Inflammatory macrophage (primary cell): ENCODE measurements at places on chromosomes 16 and 17.

DNA sequence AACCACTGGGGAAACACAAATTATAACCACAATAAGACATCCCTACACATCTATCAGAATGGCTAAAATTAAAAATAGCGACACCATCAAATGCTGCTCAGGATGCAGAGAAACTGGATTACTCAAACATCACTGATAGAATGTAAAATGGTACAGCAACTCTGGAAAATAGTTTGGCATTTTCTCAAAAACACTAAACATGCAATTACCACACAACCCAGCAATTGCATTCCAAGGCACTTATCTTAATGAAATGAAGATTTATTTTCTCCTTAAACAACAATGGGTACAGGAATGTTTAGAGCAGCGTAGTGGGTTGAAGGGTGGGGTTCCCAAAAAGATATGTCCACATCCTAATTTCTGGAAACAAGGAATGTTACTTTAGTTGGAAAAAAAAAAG lies 309.0 kb upstream of the PMFBP1 start:
- DNase-seq: no peak

GRCh38 chr16:25838724-25839186 lies 147.0 kb downstream of the HS3ST4 start:
- peak; percentile 43 for DNase-seq

GRCh38 chr17:64133546-64134215 lies 3.7 kb upstream of the ERN1 start:
- peak; percentile 66 for DNase-seq

DNA sequence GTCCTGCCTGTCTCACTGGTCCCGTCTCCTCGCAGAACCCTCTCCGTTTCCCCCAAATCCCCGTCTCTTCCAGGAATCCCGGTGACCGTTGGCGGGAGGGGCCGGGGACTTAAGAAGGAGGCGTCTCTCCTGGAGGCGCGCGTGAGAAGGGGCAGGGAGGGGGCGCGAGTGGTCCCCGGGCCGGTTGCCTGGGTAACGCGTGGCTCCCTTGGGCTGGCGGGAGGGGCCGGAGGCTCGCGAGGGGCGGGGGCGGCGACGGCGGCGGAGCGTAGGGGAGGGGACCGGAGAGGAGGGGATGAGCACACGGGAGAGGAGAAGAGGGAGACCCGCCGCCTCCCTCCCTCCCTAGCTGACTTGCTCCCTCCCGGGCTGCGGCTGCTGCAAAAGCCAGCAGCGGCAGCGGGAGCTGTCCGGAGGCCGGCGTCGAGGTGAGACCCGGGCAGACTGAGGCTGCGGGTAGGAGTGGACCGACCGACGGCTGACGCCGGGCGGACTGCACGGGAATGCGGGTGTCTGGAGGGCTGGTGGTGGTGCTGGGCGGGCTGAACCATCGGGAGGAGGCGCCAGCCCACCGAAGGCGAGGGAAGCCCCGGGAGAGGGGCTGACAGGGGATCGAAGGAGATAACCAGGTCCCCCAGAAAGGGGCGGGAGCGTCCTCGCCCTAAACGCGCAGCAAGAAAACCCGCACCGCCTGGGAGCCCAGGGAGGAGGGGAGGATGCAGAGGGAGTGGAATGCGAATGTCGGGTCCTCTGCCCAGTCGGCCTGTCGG lies at the start of gene PRRT2:
PRRT2 (plus strand) TSS at position 298 of the 770 bp plus-strand sequence. CDS start 862 bp downstream, outside the sequence.
- peak; percentile 30 for DNase-seq

GRCh38 chr16:70770626-70771552 lies 30.1 kb downstream of the VAC14 start:
- DNase-seq: peak; percentile 14

DNA sequence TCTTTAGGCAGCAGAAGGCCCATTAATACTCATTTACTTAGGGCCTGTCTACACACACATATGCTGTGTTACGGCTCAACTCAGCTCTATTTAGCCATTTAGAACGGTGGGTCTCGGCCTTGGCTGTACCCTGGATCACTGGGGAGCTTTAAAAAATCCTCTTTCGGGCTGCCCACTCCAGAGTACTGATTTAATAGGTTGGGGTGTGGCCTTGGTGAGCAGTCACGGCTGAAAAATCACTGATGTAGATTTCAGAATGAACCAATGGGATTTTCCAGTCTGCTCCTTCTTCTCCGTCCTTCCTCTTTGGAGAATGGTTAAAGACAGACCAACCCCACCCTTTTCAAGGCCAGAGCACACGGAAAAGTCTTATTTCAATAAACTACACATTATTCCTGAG lies 223.5 kb downstream of the CCDC182 start:
- DNase-seq: no peak

DNA sequence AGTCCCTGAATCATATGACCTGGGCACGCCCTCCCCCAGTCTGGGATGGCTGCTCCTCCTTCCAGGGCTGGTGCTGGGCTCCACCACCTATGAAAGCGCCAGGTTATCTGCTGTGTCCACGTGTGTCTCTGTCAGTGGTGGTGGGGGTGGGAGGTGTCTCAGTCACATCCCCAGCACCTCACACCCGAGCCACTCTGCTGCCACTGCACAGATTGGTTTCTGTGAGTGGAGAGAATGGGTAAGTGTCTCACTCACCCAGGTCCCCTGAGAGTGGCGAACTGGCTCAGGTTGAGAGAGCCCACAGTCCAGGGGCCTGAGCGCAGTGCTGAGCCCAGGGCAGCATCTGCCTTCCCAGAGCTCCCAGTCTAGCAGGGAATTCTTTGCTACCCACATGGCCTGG lies 79.0 kb downstream of the PLD6 start:
- DNase-seq: no peak

- no peak for DNase-seq
These were observed 6.2 kb downstream of the PHOSPHO1 start for GRCh38 chr17:49224198-49224996.

GRCh38 chr16:87160234-87160636 lies 157.0 kb downstream of the C16orf95 start:
- no peak for DNase-seq

DNA sequence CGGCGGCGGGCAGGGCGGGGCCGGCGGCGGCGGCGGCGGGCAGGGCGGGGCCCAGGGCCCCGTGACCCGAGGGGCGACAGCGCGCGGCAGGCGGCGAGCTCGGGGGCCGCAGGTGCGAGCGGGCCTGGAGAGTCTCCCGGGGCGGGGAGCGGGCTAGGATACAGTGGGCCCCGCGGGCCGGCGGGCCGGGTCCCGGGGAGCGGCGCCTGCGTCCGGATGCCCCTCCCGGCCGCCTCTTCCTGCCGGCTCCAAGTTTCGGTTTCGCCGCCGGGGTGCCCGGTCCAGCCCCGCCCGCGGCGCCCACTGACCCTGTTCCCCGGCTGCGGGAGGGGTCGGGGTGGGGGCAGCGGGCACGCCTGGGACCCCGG lies at the start of gene RNF213:
RNF213 (plus strand) TSS at position 62 of the 368 bp plus-strand sequence. CDS start 2,830 bp downstream, outside the sequence.
- DNase-seq: peak; percentile 30

DNA sequence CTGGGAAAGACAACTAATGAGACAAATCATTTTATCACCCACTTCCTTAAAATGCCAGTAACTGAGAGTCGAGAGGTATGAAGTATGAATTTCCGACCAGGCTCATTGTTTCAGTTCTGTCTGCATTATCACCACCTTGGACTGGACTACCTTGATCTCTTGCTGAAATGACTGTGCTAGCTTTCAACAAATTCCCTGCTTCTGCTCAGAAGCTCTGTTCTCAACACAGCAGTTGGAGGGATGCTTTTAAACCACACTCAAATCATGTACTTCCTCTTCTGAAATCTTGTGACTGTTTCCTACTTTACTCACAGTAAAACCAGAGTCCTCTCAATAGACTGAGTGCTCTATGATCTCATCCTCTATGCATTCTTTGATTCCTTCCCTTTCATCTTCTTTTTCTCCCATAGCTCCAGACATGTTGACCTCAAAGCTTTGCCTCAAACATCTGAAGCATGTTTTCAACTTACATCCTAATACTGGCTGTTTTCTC lies 195.8 kb downstream of the KCNJ2 start:
- peak; percentile 63 for DNase-seq

DNA sequence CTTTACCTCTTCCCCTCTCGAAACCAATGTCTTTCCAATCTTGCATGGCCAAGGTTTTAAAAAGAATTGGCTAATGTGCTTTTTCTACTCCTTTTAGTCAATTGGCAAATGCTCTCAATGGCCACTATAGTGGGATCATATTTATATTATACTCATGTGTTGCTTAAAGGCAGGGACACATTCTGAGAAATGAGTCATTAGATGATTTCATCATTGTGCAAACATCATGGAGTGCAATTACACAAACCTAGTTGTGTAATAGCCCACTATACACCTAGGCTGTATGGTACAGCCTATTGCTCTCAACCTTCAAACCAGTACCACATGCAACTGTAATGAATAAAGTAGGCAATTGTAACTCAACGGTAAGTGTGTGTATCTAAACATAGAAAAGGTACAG lies 180.9 kb downstream of the HS3ST3A1 start:
- peak; percentile 25 for DNase-seq

GRCh38 chr17:38442548-38442947 lies 14.3 kb downstream of the ARHGAP23 start:
- DNase-seq: no peak

- DNase-seq: no peak
These were observed 721 bp upstream of the PCGF2 start for GRCh38 chr17:38748892-38749222.

DNA sequence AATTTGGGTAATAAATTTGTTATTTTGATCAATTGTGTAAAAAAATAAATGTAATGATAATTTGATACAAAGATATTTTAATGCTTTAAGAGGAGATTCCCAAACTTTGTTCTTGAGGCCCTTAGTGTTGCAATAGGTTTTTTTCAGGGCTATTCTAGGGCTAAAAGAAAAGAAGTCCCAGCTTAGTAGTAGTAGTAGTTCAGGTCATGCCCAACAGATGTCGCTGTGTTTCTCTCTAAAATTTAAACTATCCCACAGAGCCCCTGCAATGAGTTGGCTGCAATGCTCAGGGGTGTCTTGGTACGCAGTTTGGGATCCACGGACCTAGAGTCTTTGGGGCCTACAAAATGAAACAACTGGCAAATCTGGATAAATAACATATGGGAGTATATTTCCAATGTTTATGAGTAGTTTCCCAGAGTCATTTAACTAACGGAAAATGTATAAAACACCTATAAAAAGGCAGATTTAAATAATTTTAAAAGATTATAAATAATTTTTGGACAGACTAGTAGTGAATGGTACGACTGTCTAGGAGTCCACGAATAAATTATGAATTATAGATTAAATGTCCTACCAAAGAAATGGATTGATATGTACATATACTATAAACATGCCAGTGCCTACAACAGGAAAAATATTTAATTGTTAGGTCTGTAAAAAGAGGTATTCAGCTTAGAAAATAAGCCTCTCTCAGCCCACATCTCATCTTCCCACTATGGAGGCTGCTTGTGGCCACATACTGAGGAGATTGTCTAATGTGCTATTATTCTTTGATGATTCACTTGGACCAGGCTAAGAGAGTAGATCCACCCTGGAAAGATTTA lies 228.5 kb upstream of the PMFBP1 start:
- DNase-seq: peak; percentile 61

DNA sequence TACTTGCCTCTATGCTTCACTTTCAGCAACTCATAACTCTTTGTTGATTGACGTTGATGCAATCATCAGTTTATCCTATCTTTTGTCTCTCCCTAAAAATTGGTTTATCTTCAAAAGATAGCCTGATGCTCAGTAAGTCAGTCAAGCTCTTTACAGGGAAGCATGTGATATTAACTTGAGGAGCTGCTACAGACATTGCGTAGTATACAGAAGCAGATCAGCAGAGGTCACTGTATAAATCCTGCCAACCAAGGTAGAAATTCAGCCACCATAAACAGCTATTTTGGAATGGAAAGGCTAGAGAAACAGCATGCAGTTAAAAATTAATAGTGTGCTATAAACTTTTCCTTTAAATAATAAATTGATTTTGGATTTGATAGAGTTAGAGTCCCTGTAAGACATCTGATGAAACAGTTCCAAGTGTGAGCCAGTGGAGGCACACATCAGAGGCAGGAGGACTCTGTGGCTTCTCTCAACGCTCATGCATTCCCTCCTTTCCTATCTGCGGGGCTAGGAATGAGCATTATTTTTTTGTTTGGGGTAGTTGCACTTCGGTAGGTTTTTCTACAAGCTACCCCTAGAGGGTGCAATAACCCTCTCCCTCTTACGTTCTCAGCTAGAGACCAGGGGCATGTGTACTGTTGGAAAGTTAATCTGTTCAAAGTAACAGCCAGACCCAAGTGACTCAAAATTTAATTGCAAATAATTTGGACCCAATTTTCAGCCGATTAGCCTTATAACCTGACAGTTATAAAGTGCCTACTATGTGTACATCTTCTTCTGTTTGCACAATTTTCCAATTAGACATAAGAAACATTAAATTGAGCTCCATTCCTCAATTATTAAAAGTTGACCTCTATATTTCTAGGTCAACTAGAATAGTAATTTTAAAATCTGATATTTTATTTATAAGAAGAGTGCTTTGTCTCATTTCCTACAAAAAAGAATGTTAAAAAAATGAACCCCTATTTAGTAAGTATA lies 647.7 kb upstream of the SOX9 start:
- peak; percentile 5 for DNase-seq

GRCh38 chr17:49571764-49572163 lies 3.9 kb upstream of the NXPH3 start:
- DNase-seq: no peak

DNA sequence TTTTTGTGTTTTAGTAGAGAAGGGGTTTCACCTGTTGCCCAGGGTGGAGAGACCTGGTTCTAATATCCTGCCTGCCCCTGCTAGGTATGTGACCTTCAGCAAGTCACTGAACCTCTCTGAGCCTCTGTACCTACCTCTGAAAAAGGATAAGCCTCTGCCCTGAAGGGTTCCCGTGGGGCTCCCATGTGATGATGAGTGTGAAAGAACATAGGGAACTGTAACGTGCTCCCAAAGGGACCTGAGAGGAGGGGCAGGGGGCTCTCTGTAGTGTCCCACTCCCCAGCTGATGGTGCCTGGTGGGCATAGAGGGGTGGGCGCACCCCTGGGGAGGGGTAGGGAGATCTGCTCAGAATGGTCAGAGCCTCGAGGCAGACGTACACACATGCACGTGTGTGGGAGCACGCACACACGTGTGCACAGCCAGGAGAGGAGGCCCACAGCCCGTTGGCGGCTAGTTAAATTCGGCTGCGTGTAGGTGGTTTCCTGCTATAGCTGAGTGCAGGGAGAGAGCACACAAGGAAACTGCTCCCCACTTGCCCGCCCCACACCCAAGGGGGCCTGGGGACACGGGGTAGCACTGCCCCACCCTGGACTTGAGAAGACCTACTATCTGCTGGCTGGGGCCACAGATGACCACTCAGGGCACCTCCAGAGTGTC lies 6.7 kb downstream of the KCNH4 start:
- DNase-seq: peak; percentile 32

DNA sequence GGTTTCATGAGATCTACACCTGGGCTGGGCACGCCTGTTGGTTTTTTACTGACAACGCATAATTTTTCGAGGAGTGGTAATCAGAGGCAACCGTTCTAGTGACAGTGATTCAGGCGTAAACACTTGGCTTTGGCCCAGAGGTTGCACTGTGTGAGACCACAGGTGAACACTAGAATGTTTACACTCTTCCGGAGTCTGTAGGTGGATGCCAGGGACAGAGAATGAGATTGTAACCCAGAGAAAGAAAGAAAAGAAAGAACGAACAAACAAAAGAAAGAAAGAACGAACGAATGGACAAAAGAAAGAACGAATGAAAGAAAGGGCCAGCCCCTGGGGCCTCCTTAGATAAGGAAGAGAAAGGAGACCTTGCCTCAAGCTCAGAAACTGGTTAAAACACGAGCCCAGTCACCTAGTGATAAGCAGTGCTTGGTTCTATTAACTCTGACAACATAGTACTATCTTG lies 113.2 kb downstream of the PRKCB start:
- DNase-seq: no peak

- no peak for DNase-seq
These were observed 47.1 kb downstream of the USP10 start for GRCh38 chr16:84746875-84747274.
